ENCODE measurements at places on chromosomes 2 and 18. TPM values are rescaled to one million over a fixed set of nuclear protein-coding genes. Genes with fewer than 3 reads are reported as not detected.

Gene ANO7
- polyA plus RNA-seq, result 3.4 TPM

Gene ITGB6
- polyA plus RNA-seq, result not detected

Gene THADA
- 13.5 TPM for polyA plus RNA-seq

DNA sequence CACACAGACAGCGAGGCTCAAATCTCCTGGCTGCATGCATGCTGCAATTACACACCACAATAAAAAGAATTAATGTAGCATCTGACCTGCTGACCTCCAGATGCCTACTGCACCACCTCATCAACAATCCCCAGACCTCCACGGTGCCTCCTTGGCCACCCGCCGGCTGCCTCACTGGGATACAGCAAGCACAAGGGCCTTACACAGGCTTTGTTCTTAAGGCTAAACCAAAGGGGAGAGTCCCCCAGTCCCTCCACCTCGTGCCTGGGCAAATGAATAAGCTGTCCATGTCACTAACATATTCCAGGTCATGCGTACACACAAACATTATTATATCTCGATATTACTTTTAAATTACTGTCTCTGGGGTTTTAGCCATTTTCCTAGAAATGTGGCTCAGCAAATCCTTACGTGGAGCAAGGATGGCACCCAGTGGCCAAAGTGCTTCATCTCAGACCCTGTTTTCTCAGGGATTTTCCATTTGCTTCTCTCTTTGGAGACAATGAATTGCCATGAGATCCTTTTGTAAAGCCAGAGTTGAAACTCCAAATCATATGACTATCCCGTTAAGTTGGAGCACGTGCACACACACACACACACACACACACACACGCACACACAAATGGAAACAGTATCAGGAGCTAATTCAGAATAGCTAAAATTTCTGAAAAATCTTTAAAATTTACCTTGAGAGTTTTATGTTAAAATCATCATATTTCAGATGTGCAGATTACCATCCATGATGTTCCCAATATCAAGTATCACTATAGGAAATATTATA is 313.8 kb downstream of the PDE11A start:
- DNase-seq, result peak; percentile 42

DNA sequence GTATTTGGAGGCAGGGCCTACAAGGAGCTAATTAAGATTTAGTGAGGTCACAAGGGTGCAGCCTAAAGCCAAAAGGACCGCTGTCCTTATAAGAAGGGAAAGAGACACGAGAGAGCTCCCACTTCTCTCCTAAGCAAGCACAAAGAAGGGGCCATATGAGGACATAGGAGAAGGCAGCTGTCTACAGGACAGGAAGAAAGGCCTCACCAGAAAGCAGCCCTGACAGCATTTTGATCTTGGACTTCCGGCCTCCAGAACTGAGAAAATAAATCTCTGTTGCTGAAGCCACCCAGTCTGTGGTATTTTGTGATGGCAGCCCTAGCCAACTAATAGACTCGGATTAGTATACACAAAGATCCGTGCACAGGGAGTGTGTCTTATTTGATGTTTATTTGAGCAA is 139.7 kb downstream of the B3GNT2 start:
- DNase-seq, result no peak

DNA sequence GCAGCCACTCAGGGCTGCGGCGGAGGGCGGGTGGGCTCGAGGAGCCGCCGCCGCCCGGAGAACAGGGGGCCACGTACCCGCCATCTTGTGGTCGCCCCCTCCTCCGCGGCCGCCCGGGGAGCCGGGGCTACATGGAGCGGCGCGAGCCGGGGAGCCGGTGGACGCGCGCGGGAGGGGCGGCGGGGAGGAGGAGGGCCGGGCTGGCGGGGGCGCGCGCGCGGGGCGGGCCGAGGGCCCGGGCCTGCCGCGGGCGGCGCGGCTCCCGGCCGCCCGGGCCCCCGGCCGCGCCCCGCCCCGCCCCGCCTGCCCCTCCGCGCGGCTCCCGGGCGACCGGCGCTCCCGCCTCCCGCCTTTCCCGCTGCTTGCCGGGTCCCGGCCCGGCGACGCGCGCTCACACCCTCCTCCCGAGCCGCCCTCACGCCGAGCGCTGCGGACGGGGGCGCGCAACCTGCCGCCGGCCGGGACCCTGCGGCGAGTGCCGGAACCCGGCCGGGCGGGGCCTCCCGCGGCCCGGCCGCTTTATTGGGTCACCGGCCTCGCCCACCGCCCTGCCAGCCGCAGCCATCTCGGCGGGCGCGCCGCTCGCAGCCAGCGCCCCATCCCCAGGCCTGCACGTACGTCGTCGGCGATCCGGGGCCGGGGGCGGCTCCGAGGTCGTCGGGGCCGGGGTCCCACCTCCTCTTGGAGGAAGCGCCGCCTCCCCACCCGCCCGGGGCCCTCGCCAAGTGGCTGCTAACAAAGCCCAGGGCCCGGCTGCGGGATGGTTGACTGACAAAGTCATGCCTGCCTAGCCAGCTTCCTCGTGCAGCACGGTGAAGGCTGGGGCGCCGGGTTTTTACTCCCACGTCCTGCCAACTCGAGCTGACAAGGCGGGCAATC is at the start of gene PPP4R1:
TSS of gene PPP4R1 (minus strand) at position 159 of the 879 bp plus-strand sequence. CDS start at position 84, 75 bp downstream.
- peak; percentile 52 for DNase-seq

- peak; percentile 22 for DNase-seq
These were observed 167.7 kb downstream of the VAPA start for GRCh38 chr18:10081492-10081891.

DNA sequence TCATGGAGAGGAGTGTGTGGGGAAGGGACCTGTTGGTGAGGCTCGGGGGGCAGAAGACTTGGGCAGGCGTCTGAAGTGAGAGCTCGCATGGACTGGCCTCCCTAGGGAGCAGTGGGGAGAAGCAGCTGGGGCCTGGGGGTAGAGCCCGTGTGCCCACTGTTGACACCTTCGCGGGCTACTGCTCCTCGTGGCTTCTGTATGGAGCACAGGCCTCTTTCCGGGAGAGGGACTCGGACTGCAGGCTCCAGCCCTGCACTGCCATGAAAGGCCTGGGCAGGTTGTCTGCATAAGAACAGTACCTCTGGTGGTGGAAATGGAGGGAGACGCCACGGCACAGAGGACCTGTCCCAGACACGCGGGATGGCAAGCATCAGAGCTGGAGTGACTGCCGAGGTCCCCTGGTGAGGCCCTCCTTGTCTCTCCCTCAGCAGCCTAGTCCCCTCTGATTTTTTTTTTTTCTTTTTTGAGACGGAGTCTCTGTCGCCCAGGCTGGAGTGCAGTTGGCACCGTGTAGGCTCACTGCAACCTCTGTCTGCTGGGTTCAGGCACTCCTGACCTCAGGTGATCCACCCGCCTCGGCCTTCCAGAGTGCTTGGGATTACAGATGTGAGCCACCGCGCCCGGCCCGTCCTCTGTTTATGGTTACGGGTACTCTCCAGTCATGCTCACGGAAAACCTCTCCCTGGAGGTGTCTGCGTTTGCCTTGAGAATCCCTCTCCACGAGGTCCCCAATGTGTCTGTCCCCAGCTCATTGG is 44.7 kb upstream of the PTMA start:
- no peak for DNase-seq

Measured in IMR-90 (cell line).